C1 segment of cervical spinal cord (tissue), 14 donors: ENCODE measurements at places on chromosomes 3 and 15.

DNA sequence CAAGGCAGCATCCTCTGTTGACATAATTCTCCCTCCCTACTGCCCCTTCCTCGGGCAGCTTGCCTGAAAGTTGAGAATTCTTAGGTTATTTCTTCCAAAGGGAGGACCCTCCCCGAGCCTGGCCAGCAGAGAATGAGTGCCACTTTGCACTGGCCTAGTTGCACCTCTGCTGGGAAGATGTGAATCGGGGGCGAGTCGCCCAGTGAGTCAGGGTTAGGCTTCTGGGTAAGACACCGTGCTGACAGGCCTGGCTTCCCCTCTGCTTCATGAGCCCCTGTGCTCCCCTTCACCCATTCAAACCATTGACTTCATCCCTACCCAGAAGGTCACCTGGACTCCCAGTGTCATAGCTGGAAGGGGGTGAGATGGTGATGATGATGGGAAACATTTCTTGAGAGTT, 82.3 kb downstream of the AAGAB start:
- no peak for DNase-seq

DNA sequence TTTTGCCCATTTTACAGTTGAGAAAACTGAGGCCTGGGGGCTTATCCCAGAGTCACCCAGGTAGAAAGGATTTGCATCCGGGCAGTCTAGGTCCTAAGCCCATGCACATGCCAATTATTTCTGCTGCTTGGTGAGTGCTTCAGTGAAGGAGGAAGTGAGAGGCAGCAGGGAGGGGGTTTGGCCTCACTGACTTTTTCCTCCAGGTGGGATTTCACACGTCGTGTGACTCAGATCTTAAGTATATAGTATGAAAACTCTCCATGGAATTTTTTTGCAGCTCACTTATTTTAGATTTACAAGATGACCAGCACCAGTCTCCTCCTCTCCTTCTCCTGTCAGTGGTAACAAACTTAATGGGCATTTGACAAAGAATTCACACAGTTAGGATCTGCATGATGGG, 4.6 kb downstream of the ITGA11 start:
- no peak for DNase-seq

DNA sequence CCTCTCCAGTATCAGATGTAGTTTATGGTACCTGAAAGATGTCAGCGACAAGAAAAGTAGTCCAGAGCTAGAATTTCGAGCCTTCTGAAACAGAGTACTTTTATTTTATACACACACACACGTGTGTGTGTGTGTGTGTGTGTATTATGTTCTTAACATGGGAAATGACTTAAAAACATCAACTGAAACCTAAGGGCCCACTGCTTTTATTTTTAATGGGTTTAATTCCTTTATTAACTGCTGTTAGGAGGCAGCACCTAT, 1.9 kb downstream of the TCF12 start:
- no peak for DNase-seq

- no peak for DNase-seq
These were observed 132.5 kb downstream of the PEAK1 start for GRCh38 chr15:77287385-77287784.

DNA sequence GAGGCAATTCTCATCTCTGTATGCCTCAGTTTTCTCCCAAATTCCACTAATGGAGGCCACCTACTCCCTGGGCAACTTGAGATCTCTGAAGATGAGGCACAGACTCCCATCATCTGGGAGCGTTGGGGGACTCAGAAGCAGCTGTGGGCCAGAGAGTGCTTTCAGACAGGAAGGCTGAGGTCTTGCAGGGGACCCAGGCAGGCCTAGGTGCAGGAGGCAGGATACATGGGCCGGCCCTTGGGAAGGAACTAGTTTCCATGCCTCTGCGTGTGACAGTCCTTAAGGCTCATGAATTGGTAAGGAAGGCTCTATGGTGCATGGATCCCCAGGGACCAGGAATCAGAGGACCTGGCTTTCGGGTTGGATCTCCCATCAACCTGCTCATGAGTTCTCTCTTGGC, 14.5 kb downstream of the BMF start:
- no peak for DNase-seq

DNA sequence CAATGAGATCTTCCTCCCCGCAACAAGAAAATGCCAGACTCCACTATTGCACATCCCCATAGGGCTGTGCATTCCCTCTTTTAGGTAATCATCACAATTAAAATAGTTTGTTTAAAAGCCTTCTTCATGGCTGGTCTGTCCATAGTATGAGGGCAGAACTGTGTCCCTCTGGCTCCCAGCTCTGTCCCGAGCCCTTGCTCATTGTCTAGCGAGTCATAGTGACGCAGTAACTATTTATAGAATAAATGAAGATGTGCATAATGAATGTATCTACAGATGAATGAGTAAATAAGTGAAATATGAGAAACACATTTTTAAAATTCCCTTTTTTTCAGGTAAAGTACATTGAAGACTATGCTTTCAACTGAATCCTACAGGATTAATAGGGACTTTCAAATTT, 128.4 kb upstream of the TMC3 start:
- no peak for DNase-seq

- no peak for DNase-seq
These were observed 334.9 kb downstream of the NEK10 start for GRCh38 chr3:27034255-27034654.

DNA sequence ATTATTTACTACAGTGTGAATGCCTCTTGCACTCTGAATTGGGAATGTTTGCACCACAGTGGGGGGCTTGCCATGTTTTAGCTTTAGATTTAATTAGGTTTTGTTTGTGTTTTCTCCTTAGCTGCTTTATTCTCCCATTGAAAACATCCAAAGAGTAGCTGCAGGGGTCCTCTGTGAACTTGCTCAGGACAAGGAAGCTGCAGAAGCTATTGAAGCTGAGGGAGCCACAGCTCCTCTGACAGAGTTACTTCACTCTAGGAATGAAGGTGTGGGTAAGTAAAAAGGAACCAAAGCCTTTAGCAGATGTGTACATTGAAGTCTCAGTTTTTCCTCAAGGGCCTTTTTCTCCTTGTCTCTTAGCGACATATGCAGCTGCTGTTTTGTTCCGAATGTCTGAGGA, 36.9 kb downstream of the CTNNB1 start:
- DNase-seq, result no peak

DNA sequence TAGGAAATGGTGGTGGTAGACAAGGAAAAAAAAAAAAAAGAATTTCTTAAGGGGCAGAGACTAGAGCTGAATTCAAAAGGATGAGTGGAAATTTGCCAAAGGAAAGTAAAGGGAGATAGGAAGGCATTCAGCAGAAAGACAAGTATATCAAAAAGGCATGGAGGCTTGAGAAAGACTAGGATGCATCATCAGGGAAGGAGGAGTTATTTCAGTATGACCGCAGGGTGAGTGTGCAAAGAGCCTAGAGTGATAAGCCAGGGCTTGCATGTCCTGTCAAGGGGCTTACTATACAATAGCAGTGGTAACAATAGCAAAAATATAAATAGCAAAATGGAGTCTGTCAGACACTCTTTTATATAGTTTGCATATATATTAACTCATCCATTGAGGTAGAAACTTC, 112.0 kb downstream of the FRMD4B start:
- no peak for DNase-seq

GRCh38 chr3:76311941-76312340, 526.6 kb upstream of the ZNF717 start:
- no peak for DNase-seq

DNA sequence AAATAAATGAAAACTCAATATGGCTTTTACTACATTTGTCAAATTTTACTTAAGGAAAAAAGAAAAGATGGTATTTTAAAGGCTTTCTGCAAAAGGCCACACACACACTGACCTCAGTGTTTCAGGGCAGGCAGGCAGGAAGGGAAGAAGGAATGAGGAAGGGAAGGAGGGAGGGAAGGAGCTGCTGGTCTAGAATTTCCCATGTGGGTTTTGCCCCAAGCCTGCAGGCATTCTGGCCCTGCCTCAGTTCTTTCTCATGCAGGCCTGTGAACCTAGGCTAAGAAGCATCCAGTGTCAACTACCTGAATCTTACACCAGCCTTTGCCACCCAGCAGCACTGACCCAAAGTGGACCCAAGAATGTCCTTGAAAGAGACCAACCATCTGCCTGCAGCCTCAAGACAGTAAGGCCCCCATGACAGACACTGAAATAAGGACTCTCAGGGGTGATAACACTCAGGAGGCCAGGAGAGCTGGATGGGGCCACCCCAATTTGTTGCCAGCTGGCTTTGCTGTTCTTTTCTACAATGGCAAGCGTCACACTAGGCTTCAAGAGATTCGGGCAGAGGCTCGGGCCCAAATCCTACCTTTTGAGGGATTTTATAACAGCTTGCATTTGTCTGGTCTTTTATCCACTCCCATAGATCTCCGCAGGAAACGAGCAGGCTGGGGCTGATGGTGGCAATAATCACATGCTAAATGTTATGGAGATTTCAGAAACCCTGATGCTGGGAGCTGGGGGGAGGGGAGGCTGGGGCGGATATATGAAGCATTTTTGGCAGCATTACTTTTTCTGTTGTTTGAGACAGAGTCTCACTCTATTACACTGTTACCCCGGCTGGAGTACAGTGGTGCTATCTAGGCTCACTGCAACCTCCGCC, 51.4 kb downstream of the XXYLT1 start:
- DNase-seq, result no peak

DNA sequence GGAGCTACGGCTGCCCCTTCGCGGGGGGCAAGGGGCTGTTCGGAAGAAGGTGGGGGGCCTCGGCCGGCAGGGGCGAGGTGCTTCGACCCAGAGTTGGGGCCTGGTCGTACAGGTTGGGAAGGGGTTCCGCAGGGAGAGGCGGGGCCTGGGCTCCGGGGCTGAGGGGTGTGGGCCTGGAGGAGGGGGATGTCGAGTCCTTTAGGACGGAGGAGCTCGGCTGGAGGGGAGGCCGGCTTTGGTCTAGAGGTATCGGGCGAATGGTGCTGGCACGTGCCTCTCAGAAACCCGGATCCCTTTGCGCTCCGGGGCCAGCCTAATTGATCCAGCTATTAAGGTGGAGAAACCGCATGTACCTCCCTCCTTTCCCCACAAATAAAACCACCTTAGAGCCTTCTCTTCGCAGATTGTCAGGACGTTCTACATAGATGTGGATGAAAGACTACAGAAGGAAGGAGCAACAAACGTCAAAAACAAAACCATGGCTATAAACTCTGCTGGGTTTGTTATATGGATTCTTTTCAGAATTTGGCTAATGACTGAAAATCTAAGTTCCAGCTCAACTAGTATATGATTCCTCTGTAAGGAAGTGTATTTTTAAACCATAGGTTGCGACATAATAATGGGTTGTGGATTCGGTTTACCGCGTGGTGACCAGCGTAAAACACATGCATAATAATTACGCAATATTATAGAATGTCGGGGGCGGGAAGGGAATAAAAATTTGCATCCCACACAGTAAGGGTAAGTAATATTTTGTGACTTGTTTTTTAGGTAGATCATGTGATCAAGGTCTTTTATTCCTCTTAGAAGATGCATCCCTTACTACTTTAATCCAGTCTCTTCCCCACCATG, 644 bp upstream of the NGLY1 start:
- DNase-seq, result peak; percentile 28

GRCh38 chr15:59332009-59332408, 40.7 kb downstream of the MYO1E start:
- no peak for DNase-seq
